Neural progenitor cell (in vitro differentiated cells): ENCODE measurements at places on chromosomes 4 and X. TPM values are rescaled to one million over a fixed set of nuclear protein-coding genes. Genes with fewer than 3 reads are reported as not detected.

Gene LNX1
- total RNA-seq: 0.34 and 0.43 TPM in 2 replicates

DNA sequence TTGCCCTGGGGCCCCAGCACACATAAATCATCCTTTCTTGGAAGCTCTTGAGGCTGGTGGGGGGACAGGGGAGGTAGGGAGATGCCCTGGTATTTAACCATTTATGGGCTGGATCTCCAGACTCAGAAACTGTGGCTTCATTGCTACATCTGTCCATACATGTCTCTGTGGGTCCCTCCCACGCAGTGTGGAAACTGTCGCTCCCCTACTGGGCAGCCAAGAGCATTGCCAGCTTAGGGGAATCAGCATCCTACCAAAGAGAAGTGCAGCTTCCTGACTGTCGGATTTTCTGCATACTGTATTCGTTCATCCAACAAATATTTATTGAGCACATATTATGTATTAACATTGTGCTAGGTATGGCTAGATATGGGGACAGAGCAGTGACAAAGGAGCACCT, 3.7 kb downstream of the GRIPAP1 start:
- no peak overlapping the region for H3K27ac ChIP-seq
- H3K4me1 ChIP-seq: no peaks in the 10 kb centered on the region
- H3K4me3 ChIP-seq: no peak overlapping the region
- H3K27me3 ChIP-seq: no peaks in the 10 kb centered on the region
- no peak for DNase-seq

DNA sequence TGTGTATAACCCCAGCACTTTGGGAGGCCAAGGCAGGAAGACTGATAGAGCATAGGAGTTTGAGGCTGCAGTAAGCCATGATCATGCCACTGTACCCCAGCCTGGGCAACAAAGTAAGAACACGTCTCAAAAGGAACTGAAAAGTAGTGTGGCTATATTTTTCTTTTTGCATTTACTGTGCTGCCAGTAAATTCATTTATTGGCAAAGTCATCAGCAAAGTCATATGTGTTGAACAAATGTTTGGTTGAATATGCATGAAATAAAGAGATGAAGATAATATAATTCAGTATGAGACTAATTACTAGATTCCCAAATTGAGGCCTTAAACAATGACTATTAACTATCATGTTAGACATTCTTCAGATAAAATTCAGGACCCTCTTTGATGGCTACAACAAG, 829.1 kb downstream of the PCDH7 start:
- no peak for DNase-seq
- no peaks in the 10 kb centered on the region for H3K27me3 ChIP-seq
- no peaks in the 10 kb centered on the region for H3K4me1 ChIP-seq
- no peak overlapping the region for H3K27ac ChIP-seq
- H3K4me3 ChIP-seq: no peak overlapping the region

GRCh38 chrX:48045410-48046311, 25.8 kb downstream of the ZNF630 start:
- no peak overlapping the region for H3K27ac ChIP-seq
- H3K4me1 ChIP-seq: no peaks in the 10 kb centered on the region
- no peaks in the 10 kb centered on the region for H3K27me3 ChIP-seq
- no peaks in the 10 kb centered on the region for H3K36me3 ChIP-seq

Gene FATE1
- not detected in 2 replicates for total RNA-seq
